ENCODE measurements at places on chromosomes 13 and 19.

GRCh38 chr13:91368676-91369440 lies 21.4 kb downstream of the MIR17HG start:
- no peak for DNase-seq

DNA sequence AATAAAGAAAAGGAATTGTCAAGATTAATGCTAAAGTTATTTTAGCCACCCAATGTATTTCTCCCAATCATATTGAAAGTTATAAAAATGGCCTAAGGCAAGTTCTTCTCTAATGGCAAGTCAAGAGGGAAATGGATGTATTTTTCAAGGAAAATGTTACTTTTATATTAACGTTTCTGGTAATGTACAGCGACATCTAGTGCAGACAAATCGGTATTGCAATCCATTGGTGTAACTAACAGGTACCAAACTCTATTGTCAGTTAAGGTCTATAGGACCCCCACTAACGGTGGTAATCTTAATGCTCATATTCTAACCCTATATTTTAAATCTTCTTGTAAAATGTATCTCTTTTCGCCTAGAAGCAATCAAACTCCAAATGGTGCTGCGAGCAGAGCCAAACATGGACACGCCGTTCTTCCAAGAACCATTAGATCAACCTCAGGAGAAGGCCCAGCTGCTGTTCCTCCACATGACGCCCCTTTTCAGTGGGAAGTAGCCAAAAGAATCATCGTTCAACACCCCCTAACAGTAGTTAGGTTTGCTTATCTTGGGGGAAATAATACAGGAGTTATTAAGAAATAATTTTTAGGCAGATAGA lies 98.5 kb upstream of the PABPC3 start:
- DNase-seq, result no peak

DNA sequence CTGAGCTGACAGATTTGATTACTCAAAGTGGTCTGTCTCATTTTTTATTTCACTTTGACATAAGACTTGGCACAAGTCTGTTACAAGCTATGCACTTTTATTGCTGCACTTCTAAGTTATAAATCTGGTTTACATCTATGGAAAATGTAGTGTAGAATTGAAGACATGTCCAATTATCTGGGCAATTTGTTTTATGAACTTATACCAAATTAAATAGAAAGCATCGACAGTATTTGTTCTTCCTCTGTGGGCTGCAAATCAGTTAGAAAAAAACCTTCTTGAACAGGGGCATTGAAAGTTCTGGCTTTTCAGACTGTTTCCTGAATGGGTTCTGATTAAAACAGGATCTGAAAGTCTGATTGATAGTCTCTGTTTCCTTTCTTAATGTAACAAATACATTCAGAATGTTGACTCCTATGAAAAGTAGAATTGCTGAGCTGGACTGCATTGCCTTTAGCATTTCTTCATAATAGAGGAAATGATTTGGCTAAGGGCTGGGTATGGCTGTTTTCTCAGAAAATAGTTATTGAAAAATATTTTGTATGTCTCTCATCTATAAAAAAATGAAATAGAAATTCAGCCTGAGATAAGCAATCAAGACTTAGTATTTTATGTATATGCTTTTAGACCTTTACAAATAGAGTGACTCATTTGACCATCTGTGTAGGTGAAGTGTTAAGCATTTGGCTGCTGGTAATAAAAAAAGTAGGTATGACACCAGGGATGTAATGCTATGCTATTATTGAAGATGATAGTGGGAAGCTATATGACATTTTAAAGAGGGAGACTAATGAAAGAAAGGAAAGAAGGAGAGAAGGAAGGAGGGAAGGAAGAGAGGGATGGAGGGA lies 210.9 kb upstream of the SPRY2 start:
- DNase-seq, result no peak

DNA sequence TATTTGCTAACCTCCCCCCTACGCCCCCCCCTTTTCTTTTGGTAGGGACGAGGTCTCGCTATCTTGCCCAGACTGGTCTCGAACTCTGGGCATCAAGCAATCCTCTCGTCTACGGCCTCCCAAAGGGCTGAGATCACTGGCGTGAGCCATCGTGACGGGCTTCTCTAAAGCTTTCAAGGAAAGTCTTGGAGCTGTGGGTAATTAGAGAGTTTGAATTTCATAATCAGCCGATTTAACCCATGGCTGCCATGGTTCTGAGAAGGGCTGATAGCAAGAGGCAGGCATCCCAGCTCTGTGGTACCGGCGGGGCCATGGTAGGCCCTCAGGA lies 679 bp upstream of the ABHD8 start:
- no peak for DNase-seq

DNA sequence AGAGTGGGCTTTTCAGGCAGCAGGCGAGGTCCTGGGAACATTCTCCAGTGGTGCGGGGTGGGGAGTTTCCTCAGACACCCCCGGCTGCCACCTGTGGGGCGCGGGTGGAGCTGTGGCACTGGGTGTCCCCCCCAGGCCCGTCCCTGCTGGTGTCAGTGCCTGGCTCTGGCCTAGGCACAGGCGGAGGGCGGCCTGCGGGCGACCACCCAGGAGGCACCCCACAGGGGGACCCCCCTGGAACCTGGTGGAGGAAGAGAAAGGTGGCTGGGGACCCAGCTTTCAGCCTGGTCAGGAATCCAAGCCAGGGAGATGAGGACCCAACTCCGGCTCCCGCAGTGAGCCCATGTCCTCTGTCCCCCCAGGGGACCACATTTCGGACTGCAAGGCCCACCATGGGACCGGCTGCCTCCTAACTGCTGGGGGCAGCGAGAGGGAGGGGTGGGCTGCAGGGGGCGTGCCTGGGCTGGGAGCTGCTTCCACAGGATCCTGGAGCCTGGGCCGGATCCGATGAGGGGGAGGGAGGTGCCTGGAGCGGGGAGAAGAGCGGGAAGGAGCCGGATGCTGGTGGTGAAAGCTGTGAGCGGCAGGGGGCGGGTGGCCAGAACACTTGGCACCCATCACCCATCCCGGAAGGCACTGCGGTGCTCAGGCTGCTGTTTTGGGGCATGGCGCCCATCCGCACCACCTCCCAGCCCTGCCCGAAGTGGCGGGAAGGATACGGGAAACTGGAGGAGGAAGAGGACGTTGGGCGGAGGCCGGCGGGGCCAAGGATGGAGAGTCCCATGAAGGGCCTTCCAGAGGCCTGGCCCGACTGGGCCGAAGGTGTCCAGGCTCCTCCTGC lies 5.5 kb upstream of the CTXN1 start:
- no peak for DNase-seq

DNA sequence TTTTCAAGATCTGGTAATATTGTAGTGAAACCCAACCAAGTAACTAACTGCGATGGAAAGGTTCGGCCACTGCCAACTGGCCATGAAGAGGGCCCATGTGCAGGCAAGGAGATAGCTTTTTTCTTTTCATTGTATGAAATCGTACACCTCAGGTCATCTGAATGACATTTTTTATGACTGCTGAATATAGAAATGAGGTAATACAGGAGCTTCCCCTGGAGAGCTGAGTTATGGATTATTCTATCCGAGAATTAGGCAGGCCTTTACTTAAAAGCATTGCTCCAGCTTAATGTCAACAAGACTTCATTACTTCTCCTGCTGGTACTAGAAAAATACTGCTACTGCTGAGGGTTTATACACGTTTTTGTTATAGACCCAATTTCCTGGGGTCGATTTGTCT lies 1215.6 kb downstream of the EFNB2 start:
- no peak for DNase-seq

GRCh38 chr19:38663957-38664502 lies 16.6 kb downstream of the ACTN4 start:
- DNase-seq, result no peak

- DNase-seq, result no peak
Observed at GRCh38 chr19:4376671-4376990, 23.7 kb downstream of the SH3GL1 start.

DNA sequence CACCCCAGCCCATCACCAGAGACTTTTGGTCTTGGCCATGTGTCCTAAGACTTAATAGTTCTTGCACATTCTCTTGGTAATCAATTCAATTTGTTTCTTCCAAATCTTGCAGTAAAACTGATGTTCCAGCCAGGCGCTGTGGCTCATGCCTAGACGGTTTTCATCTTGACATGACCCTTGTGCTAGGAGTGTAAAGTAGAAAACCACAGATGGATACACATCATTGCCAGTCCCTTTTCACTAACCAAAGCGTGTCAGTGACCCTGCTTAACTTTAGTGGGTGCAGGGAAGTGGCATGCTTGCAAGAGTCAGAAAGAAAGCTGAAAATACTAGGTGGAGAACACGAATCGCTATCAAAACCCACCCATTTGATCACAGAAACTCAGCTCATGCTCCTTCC lies 18.0 kb upstream of the CD70 start:
- DNase-seq, result no peak

DNA sequence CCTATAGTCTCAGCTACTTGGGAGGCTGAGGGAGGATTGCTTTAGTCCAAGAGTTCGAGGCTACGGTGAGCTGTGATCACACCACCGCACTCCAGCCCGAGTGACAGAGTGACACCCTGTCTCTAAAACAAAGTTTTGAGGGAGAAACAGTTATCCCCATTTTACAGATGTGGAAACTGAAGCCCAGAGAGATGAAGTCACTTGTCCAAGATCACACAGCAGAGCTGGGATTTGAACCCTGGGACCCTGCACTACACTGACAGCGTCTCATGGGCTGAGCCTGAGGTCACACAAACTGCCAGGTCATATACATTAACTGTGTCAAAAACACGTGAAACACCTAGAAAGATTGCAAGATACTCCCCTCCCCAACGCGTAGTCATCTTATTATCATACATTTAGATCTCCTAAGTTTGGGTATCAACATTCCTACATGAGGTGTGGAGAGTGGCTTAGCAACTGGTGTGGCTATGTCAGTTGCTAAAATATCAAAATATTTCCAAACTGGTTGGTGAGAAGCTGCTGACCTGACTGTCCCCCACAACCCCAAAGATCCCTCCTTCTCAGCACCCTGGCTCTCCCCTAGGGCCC lies 8.2 kb downstream of the FCGBP start:
- DNase-seq, result no peak

- no peak for DNase-seq
Observed at GRCh38 chr13:29624997-29625396, 29.5 kb upstream of the SLC7A1 start.

GRCh38 chr13:97781891-97782305 lies 171.6 kb upstream of the IPO5 start:
- DNase-seq, result no peak

DNA sequence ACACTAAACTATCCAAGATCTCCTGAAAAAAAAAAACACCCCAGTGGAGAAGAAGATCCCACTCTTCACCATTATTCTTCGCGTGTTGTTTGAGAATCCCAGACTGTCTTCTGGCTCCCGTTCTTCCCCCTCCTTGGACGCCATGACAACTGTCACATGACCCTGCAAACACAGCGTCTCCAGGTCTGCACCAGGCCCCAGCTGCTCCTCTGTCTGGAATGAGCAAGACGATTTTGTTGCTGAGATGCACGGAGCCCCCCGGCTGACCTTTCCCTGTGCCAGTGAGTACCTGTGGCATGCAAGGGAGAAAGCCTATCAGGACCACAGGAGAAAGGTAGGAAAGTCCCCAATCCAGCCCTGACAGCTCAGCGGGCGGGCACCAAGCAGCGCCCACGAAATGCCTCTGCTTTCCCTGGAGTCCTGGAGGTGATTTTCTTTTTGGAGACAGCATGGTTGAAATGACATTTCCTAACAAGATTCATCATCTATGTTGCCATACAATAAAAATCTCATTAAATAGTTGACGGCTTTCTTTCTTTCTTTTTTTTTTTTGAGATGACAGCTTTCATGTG lies at the start of gene CFAP97D2:
TSS of gene CFAP97D2 (plus strand) at position 171 of the 572 bp plus-strand sequence. CDS start at position 245, 74 bp downstream.
- DNase-seq, result no peak

DNA sequence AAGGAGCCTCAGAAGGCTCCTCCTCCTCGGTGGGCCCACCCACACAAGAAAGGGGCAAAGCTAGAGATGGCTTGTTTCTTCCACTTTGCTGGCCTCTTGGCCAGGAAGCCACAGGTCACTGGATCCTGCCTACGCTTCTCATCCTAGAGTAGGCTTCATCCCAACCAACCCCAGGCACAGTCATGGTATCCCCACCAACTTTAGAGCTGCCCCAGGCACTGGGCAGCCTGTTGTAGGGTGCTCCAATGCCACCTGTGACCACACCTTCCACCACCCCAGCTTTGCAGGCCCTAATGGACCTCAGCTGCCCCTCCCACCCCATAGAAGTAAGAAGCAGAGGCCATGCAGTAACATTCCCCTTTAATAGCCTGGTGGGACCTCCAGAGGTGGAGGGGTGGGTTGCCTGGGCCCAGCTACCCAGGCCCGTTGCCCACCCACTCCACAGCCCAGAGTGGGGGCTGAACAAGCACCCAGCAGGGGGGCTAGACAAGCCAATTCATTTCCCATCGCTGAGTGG lies 522 bp upstream of the CHMP2A start:
- no peak for DNase-seq

- DNase-seq, result no peak
Observed at GRCh38 chr13:29688193-29688592, 92.7 kb upstream of the SLC7A1 start.

GRCh38 chr13:43749503-43749902 lies 37.3 kb downstream of the ENOX1 start:
- no peak for DNase-seq

- no peak for DNase-seq
Observed at GRCh38 chr19:7013678-7014077, 7.6 kb downstream of the MBD3L2B start.

DNA sequence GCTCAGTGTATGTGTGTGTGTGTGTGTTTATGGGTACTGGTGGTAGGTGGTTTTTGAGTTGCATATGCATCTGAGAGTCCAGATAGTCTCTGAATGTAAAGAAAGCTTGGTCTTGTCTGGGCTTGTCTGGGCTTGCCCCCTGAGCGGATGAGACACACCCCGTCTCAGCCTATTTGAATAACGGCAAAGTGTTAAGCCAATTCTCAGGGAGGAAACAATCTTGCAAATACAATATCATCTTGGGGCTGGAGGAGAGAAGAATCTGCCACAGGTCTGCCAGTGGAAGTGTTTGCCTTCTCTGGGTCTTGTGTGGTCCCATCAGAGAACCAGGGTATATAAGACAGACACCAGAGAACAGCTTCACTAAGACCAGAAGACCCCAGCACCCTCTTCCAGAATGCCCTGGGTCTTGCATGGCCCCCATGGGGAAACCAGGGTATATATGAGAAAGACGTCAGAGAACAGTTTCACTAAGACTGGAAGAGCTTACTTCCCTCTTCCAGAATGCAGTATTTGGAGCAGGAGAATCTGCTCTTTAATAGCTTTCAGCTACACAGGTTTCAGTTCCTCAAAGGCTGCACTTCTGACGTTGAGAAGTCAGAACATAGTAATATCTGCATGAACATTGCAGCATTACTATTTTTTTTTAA lies 13.3 kb downstream of the CD70 start:
- no peak for DNase-seq

GRCh38 chr19:44776402-44777096 lies 1.1 kb upstream of the CBLC start:
- DNase-seq, result no peak

DNA sequence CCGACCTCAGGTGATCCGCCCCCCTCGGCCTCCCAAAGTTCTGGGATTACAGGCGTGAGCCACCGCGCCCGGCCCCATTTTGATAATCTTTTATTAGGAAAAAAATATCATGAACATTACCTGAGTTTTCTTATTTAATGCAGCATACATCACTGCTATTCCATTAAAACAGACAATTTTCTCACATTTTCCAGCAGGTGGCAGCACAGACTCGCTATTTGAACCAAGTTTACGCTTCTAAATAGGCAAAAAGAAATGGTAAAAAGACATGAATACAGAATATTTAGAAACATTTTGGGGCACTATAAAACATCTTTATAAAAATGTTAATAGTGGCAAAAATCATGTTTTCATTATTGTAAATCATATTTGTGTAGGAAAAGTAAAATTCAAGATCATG lies 903.1 kb downstream of the SLITRK6 start:
- no peak for DNase-seq

GRCh38 chr19:40592170-40592569 lies 9.0 kb upstream of the LTBP4 start:
- DNase-seq, result peak; percentile 47

GRCh38 chr19:30873691-30874090 lies 475.5 kb downstream of the TSHZ3 start:
- no peak for DNase-seq
